ENCODE measurements at places on chromosomes 5 and 9. TPM values are rescaled to one million over a fixed set of nuclear protein-coding genes. Genes with fewer than 3 reads are reported as not detected.

DNA sequence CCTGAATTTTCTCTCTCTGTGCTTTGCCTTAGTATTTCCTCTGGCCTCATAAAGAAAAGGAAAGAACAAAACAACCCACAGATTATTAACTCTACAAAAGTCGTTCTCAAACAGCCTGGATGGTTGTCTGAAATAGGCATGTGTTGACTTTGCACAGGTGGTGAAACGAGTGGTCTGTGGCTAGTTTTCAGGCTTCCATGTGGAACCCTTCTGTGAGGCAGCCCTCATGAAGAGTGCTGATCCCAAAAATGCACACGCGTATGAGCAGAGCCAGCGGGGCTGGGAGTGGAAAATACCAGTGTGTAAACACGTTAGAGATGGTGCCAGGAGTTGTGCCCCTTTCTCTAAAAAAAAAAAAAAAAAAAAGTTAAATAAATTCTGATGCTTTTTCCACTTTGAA lies 4.9 kb upstream of the PSAT1 start:
- DNase-seq, result no peak
- H3K27me3 ChIP-seq, result no peaks in the 10 kb centered on the region
- no peaks in the 10 kb centered on the region for H3K36me3 ChIP-seq

GRCh38 chr9:98887918-98888510 lies 55.7 kb upstream of the COL15A1 start:
- H3K36me3 ChIP-seq, result no peaks in the 10 kb centered on the region
- DNase-seq, result peak; percentile 30
- peaks cover 5% of the 10 kb centered on the region for H3K4me1 ChIP-seq
- no peak overlapping the region for H3K27ac ChIP-seq

DNA sequence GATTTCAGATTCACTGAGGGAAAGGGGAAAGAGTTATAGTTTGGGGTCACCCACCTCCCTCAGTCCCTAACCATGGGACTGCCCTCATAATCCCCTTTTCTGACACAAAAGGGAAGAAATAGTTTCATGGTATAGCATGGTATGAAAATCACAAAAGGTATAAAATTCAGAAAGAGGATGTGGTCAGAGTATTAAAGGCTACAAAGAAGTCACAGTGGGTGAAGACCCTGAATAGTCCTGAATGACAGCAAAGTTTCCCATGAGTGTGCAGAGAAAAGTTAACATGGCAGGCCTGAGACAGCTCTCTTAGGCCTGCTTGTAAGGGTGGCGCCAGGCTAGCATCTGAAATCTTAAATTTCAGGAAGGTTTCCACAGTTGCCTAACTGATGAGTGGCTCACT lies 290.6 kb upstream of the ZNF608 start:
- H3K27ac ChIP-seq, result no peak overlapping the region
- no peak overlapping the region for H3K4me3 ChIP-seq
- H3K36me3 ChIP-seq, result no peaks in the 10 kb centered on the region

DNA sequence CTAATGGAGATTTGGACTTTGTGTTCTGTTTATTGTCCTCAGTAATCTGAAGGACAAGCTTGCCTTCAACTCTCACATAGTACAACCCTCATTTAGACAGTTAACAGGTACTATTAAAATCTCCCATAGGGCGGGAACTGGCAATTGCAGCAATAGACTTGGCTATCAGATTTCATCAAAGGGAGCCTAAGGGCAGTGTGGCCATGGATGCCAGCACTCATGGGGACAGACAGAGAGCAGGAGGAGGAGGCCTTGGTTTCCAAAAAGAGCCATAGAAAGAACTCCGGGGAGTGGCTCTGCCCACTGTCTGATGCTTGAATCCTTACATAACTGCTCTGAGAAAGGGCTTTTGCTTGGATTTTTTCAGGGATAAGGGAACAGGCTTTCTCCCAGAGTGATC lies 6.8 kb downstream of the SLC36A1 start:
- no peaks in the 10 kb centered on the region for H3K4me1 ChIP-seq
- no peak for DNase-seq
- H3K36me3 ChIP-seq, result no peaks in the 10 kb centered on the region
- no peaks in the 10 kb centered on the region for H3K27me3 ChIP-seq
- H3K27ac ChIP-seq, result no peak overlapping the region
- H3K4me3 ChIP-seq, result no peak overlapping the region

Gene KIAA0825
- 3.6 TPM for total RNA-seq

Gene WDR70
- 37.5 TPM for total RNA-seq

Gene PFN3
- not detected for total RNA-seq

Gene PCBD2
- 2.8 TPM for total RNA-seq

Gene ELAVL2
- under 0.01 TPM for total RNA-seq

Gene LCN15
- total RNA-seq, result not detected

Gene STPG3
- not detected for total RNA-seq
